Mesothelial cell of epicardium (in vitro differentiated cells): ENCODE measurements at places on chromosomes 3 and 15. TPM values are rescaled to one million over a fixed set of nuclear protein-coding genes. Genes with fewer than 3 reads are reported as not detected.

The SAMMSON gene
- not detected in 3 replicates for total RNA-seq

The PIK3R4 gene
- 24.7 to 27.6 TPM (median 26.6 TPM) in 3 replicates for total RNA-seq

- no peaks in the 10 kb centered on the region for H3K27me3 ChIP-seq
- H3K4me1 ChIP-seq, result peaks cover 3% of the 10 kb centered on the region
- DNase-seq, result no peak
- no peaks in the 10 kb centered on the region for H3K36me3 ChIP-seq
- H3K4me3 ChIP-seq, result no peak overlapping the region
Observed at GRCh38 chr15:57756466-57756865, 50.0 kb downstream of the POLR2M start.

DNA sequence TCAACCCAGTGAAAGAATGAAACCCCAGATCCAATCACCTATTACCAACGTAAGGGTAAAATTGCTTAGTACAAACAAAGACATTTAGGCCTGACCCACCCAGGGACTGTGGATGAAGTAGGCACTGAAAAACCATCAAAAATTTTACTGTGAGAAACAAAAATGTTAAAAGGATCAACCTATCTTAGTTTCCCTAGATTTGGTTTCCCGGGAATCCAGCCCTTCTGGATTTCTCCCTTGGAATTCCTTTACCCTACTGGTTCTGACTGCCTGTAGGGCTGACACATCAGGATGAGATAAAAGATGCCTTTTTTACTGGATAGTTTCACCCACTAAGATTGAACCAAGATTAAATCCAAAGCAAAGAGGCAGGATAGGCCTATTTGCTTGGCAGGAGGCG is 102.7 kb downstream of the SCAPER start:
- H3K27ac ChIP-seq, result peak overlapping the region; percentile 23
- DNase-seq, result no peak
- peaks cover 10% of the 10 kb centered on the region for H3K4me1 ChIP-seq
- peaks cover 12% of the 10 kb centered on the region for H3K36me3 ChIP-seq

DNA sequence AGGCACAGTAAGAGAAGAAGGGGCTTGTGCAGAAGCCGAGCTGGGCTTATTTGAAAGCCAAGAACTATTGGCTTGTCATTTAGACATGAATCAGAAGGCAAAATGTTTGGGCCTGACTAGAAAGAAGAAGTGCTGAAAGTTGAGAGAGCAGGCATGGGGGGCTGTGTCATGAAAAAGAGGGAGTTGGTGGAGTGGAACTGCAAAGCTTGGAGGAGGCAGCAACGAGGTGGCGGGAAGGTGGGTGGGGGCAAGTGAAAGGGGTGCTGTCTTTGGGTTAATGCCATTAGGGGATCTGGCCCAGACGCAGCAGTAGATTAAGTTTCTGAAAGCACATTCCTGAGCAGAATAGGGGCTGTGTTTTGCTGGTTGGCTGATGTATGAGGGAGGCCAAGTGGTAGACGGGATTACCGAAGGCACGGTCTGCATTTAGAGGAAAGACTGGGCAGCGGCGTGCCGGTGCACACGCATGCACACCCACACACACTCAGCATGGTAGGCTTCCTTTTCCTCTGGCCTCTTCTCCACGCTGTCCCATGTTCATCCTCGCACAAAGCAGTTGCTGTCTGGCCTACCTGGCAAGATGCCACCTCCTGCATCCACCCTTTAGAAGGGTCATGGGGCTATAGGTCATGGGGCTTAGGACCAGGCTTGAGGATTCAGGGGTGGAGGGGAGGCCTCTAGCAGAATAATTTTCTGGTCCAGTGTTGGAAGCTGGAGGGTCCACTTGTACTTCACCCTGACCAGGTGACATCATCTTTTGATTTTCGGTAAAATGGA is 43.0 kb downstream of the BOC start:
- peaks cover 13% of the 10 kb centered on the region for H3K4me1 ChIP-seq
- no peak overlapping the region for H3K4me3 ChIP-seq
- peak overlapping the region; percentile 77 for H3K27ac ChIP-seq
- no peaks in the 10 kb centered on the region for H3K27me3 ChIP-seq
- H3K36me3 ChIP-seq, result peaks cover 52% of the 10 kb centered on the region

- DNase-seq, result no peak
- H3K36me3 ChIP-seq, result no peaks in the 10 kb centered on the region
- H3K27ac ChIP-seq, result no peak overlapping the region
- no peak overlapping the region for H3K4me3 ChIP-seq
Observed at GRCh38 chr3:63095-63765, 133.3 kb upstream of the CHL1 start.

GRCh38 chr3:137008976-137009375 is 51.2 kb downstream of the IL20RB start:
- H3K27ac ChIP-seq, result no peak overlapping the region
- H3K4me1 ChIP-seq, result no peaks in the 10 kb centered on the region
- no peaks in the 10 kb centered on the region for H3K36me3 ChIP-seq

- DNase-seq, result no peak
- H3K27ac ChIP-seq, result no peak overlapping the region
- H3K36me3 ChIP-seq, result peaks cover 35% of the 10 kb centered on the region
- H3K27me3 ChIP-seq, result no peaks in the 10 kb centered on the region
- H3K4me1 ChIP-seq, result peaks cover 13% of the 10 kb centered on the region
Observed at GRCh38 chr3:130963878-130964277, 62.7 kb downstream of the ASTE1 start.

DNA sequence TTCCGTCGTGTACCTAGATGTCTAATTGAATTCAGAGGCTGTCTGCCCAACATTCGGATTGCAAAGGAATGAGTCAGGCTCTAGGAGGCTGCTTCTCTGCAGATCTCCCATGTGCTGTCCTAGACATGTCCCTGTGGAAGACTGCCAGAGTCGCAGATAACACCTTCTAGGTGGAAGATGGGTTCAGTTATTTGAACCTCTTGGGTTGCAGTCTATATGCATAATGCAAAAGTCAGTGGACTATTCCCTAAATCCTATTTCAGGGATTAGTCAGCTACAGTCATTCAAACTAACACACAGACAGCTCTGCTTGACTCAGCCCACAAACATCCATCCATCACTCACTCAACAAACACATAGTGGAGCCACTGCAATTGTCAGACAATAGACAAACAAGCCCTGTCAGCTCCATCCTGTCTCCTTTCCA is 300.0 kb upstream of the CTNNB1 start:
- no peak overlapping the region for H3K4me3 ChIP-seq
- H3K27me3 ChIP-seq, result no peaks in the 10 kb centered on the region
- no peaks in the 10 kb centered on the region for H3K36me3 ChIP-seq
